SJSA1 (cell line): ENCODE measurements at places on chromosomes 11 and 22.

- DNase-seq, result no peak
These were observed 150.6 kb upstream of the CCDC179 start for GRCh38 chr11:23010790-23011335.

DNA sequence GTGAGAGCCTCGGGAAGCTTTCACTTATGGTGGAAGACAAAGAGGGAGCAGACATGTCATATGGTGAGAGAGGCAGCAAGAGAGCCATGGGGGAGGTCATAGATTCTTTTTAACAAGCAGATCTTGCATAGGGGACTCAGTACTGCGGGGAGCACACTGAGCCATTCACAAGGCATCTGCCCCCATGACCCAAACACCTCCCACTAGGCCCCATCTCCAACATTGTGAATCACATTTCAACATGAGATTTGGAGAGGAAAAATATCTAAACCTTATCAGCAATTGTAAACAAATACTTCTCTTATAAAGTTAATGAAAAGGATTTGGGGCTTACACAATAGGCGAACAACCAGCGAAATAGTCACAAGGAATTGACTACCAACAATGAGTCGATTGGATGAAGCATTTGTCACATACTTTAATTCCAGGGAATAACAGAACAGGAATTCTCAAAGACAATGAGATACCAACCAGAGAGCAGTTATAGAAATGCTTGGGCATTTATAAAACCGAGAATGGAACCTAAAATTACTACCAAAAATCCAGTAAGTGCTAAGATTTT, 7.3 kb downstream of the DDI1 start:
- no peak for DNase-seq

DNA sequence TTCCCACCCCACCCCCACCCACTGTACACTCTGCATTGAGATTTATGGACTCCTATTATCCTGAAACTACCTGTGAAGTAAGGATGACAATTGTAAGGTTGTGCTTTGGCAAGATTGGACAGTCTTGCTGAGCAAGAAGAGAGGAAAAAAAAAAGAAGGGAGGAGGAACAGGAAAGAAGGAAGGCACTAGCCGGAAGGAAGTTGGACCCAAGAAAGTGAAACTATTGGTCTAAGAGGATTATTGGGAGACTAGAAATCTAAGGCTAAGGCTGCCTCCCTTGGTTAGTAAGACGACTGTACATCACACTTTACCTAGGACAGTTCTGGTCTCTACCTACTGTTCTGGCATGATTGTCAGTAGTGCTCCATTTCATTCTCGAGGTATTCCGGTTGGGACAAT, 12.1 kb upstream of the TRIM44 start:
- no peak for DNase-seq

DNA sequence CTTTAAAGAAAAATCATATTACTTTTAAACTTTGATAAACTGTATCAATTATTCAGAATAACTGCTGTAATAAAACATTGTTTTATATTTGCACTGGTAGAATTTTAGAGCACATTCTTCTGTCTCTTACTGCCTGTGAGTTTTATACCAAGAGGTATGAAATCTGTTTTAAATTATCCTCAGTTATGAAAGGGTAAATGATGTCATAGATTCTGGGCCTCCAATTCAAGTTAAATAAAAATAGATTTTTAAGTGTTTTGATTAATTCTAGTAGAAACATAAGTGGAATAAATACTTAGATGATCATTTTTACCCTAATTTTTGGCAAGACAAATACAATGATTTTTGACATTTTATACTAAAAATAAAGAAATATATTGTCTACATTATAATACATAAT, 93.0 kb downstream of the GUCY1A2 start:
- no peak for DNase-seq

GRCh38 chr11:86067009-86067850, 1.7 kb downstream of the PICALM start:
- DNase-seq, result no peak

- DNase-seq, result peak; percentile 72
These were observed 21.1 kb downstream of the EIF3L start for GRCh38 chr22:37870273-37870672.

- DNase-seq, result no peak
These were observed 526.7 kb downstream of the INSC start for GRCh38 chr11:15641271-15642045.

GRCh38 chr11:128733440-128734102, 39.7 kb downstream of the FLI1 start:
- DNase-seq, result no peak

GRCh38 chr11:3609416-3610265, 32.2 kb downstream of the ART5 start:
- peak; percentile 51 for DNase-seq

GRCh38 chr11:72135891-72136683, 562 bp downstream of the FOLR3 start:
- no peak for DNase-seq

- DNase-seq, result no peak
These were observed 47.9 kb downstream of the KCNQ1OT1 start for GRCh38 chr11:2651826-2652271.

GRCh38 chr11:14812757-14813156, 79.3 kb downstream of the CYP2R1 start:
- DNase-seq, result no peak

- DNase-seq, result no peak
These were observed 49.3 kb upstream of the RDX start for GRCh38 chr11:110345743-110346142.
